Stimulated activated CD4-positive, alpha-beta T cell treated with anti-CD3 and anti-CD28 coated beads, Interleukin-1b, Interleukin-23, amount 100 ng/mL, for 1 hour (primary cell): ENCODE measurements at places on chromosomes 7 and 10.

GRCh38 chr7:44937426-44937825 lies 41.4 kb downstream of the MYO1G start:
- no peak for DNase-seq

DNA sequence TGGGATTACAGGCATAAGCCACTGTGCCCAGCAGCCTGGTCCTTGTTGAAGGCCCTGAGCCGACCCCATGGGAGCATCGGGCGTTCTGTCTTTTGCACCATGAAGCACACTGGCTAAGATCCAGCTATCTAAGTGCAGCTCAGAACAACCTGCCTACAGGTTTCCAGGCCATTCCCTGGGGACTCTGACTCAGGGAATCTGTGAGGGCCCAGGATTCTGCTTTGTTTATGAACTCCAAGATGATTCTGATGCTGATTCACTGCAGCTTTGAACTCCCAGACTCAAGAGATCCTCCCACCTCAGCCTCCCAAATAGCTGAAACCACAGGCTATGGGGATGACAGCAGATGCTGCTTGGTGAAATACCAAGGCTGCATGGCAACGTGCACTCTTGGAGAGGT lies 30.2 kb downstream of the NPTX2 start:
- no peak for DNase-seq

GRCh38 chr7:28142650-28143049 lies 37.9 kb downstream of the JAZF1 start:
- no peak for DNase-seq

- no peak for DNase-seq
Measured at GRCh38 chr10:10869592-10869991, 148.1 kb upstream of the CELF2 start.

DNA sequence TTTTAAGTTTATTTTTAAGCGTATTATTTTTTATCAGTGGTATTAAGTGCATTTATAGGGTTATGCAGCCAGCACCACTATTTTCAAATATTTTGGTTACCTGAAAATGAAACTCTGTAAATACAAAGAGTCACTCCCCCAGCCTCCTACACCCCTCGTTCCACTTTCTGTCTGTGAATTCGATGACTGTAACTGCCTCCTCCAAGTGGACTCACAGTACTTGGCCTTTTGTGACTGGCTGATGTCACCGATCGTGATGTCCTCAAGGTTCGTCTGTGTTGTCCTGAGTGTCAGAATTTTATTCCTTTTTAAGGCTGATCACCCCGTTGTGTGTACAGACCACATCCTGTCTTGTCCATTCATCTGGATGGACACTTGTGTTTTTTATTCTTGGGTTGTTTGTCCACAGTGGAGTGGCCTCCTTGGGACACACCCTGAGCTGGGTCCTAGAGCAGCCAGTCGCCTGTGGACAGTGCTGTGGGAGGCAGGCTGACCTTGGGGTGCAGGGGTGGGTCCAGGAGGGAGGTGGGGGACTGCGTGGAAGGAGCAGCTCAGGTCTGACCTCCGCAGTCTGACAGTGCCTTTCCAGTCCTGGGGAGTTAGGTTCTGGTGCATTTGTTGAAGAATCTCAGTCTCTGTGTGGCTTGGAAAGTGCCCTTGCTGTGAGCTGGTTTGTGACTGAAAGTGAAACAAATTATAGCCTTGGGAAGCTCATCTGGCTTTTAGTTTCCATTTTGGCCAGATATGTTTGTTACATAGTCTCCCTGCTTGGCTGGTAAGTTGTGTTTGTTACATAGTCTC lies 6.9 kb downstream of the MTG1 start:
- DNase-seq: no peak

GRCh38 chr10:79241990-79242619 lies 105.2 kb upstream of the PPIF start:
- DNase-seq: no peak

- no peak for DNase-seq
Measured at GRCh38 chr7:18076461-18076860, 48.8 kb upstream of the PRPS1L1 start.

DNA sequence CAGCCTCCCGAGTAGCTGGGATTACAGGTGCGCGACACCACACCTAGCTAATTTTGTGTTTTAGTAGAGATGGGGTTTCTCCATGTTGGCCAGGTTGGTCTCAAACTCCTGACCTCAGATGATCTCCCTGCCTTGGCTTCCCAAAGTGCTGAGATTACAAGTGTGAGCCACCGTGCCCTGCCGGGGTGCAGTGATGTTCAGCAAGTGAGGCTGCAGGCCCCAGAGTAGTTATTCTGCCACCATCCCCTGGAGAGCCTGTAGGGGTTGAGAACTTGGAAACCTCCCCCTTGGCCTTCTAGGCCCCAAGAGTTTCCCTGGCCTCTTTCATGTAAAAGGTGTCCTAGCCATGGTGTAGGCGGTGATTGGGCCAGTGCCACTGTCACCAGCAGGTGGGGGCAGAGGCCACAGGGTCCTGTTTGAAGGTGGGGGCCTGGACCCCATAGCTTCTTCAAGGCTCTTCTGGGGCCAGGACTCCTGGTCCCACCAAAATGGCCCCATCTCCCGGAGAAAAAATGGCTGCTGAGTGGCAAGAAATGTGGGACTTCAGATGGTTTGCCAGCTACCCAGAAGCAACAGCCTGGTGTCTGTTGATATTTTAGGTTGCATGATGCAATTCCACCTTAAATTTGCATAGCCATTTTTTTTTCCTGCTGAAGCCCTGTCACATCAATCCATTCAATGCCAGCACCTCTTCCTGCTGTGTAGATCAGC lies 25.5 kb upstream of the INMT start:
- DNase-seq: no peak

- DNase-seq: no peak
Measured at GRCh38 chr7:46356371-46356770, 435.3 kb upstream of the IGFBP3 start.

DNA sequence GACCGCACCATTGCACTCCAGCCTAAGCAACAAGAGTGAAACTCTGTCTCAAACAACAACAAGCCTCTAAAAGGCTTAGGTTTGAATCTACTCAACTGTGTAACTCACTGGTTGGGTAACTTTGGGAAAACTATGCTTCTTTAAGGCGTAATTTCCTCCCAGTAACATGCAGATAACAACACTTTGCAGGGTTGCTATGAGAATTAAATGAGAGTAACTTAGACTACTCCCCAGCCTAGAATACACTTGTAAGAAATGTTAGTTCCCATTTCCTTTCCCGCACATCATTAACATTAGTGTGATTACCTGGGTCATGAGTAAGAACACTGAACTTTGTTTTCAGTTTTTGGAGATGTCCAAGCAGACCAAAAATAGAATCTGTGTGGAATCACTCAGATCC lies 5.4 kb upstream of the MYPN start:
- no peak for DNase-seq

GRCh38 chr7:119640861-119641260 lies 632.1 kb upstream of the KCND2 start:
- DNase-seq: no peak

DNA sequence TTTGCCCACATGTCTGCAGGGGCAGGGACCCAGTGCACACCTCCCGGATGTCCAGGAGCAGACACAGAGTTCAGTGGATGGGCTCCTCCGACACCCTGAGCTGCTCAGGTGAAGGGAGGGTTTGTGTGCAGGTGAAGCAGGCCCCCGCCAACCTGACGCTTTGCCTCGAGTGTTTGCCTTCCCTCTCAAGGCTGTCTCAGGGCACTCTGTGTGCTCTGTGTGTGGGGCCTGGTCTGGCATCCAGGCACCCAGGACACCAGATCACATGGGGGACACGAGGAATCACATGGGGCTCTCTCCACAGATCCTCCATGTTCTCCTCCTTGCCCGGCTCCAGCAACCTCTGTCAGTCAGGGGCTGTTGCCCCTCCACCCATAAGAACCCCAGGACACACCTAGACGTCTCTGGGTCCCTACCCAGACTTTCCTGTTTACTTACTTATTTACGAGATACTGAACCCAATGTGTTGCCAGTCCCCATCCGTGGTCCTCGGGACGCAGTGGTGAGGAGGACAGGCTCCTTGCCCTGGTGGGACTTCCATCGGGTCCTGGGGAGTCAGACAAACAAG lies 99.5 kb downstream of the HTR5A start:
- DNase-seq: no peak

DNA sequence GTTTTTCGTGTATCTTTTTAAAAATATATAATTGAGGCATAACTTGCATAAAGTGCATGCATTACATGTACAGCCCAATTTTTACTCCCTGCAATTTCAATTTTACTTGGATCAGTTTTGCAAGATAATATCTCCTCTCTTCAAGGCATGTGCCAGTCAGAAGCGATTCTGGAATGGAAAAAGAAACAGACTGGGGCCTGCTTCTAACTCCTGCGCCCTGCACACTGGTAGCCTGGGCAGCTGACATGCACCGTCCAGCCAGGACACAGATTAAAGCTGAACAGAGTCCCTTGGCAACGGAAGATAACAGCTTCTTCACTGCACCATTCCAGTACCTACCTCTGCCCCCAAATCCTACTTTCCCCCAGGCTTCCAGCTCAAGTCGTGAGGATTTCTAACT lies 182.1 kb downstream of the FAM107B start:
- no peak for DNase-seq

- DNase-seq: no peak
Measured at GRCh38 chr10:99435986-99436638, 5.7 kb upstream of the GOT1 start.

DNA sequence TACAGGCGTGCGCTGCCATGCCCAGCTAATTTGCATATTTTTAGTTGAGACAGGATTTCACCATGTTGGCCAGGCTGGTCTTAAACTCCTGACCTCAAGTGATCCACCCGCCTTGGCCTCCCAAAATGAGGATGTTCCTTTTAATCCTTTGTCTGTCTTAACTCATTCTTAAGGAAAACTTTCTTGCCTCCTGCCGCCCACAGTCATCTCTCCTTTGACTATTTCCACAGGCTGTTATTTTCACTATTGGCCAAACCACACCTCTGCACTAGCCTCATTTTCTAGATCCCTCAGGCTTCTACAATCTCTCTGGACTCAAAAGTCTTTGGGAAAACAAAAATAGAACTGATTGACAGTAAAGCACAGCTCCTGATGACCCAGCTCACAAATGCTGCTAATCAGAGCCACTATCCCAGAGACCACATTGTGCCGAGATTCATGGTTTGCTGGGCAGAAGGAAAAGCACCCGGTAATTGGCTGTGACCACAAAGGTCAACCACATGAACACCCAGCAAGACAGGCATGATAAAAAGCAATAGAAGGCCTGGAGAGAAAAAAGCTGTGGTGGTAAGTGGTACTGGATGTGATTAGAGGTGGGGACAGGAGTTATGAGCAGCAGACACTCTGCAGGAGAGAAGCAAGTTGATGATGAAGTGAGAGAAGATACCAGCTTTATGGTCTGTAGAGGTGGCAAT lies 44.1 kb upstream of the ZNRF2 start:
- DNase-seq: no peak

GRCh38 chr7:10677211-10677610 lies 296.5 kb upstream of the PHF14 start:
- no peak for DNase-seq

DNA sequence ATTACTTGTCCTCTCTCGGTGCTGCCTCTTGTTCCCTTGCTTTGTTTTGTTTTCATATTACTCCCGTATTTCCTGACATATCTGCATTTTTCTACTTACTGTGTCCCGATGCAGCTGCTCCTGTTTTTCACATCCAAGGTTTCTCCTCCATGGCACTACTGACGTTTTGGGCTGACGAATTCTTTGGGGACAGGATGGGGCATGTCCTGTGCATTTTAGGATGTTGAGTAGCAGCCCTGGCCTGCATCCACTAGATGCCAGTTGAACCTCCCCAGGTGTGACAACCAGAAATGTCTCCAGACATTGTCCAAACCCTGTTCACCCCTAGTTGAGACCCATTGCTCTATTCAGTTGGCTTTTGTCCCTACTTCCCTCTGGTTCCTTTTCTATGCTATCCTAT lies 12.4 kb downstream of the ZNF789 start:
- DNase-seq: no peak

- no peak for DNase-seq
Measured at GRCh38 chr10:126242397-126243260, 145.6 kb downstream of the ADAM12 start.

GRCh38 chr7:25396668-25397067 lies 168.4 kb upstream of the NPVF start:
- no peak for DNase-seq

GRCh38 chr7:149715476-149715875 lies 57.9 kb downstream of the ZNF467 start:
- DNase-seq: no peak

GRCh38 chr7:30654296-30655090 lies 27.8 kb downstream of the CRHR2 start:
- DNase-seq: no peak

DNA sequence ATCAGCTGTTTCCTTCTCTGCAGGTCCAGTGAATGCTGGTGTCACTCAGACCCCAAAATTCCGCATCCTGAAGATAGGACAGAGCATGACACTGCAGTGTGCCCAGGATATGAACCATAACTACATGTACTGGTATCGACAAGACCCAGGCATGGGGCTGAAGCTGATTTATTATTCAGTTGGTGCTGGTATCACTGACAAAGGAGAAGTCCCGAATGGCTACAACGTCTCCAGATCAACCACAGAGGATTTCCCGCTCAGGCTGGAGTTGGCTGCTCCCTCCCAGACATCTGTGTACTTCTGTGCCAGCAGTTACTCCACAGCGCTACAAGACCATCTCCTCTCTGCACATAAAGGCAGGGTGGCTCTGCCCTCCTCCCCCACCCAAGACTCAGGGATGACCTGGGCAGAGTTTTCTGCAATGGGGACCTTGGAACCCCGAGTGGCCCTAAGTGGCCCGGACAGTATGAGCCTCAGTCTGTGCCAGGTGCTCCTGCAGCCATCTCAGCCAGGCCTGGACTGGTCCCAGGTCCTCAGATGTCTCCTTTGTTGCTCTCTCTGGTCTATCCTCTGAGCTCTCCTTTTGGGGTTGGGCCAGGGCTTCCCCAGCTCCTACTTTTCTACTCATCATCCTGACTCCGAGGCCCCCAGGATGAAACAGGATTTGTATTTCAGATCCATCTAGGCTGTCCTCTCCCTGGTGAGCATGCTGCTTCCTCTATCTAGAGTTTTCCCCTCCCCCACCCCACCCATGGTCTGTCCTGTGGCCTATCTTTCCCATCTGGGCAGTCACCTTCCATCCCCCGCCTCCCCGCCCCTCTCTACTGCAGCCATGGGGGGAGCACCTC lies 212.1 kb upstream of the PRSS58 start:
- no peak for DNase-seq

DNA sequence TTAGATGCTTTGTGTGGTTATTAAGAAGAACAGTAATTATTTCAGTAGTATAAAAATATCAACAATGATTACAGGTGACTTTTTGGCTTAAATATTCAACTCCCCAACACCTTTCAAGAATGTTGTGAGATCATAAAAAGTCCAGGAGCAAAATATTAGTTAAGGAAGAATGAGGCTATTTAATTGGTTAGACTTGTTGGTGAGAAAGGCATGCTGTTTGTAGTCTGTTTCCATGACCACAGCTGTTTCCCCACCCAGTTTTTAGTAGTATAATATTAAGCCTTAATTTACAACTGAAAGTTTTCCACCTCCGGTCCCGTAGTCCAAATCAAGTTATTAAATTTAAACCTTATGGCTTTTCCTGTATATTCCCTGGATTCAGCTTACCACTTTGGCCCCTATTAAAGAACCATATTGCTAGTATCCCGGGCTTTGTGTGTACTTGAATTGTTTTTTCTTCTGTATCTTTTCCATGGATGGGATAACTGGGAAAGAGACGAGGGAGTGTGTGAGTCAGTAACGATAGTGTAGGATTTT lies 133.3 kb downstream of the CELF2 start:
- DNase-seq: no peak
